ENCODE measurements at places on chromosomes 11 and 22. TPM values are rescaled to one million over a fixed set of nuclear protein-coding genes. Genes with fewer than 3 reads are reported as not detected.

DNA sequence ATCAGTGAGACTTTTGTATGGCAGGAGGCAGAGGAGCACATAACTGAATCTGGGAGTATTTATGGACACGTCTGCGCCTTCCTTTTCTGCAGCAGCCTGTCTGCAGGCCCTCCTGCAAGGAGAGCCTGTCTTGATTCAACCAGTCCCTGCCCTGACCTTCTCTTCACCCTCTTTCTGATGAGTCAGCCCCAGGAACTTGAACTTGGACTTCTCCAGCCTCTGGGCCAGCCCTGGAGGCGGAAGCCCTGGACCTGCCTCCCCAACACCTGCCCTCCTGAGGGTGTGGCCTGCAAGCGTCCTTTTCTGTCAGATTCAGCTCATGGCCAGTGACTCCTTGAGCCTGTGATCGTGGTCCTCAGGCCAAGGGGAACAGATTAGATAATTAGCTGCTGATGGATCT, 20.0 kb downstream of the DAGLA start:
- peaks cover 11% of the 10 kb centered on the region for H3K4me1 ChIP-seq
- H3K4me3 ChIP-seq, result no peak overlapping the region

- H3K36me3 ChIP-seq, result no peaks in the 10 kb centered on the region
- no peak for DNase-seq
- H3K4me3 ChIP-seq, result no peak overlapping the region
- 0 out of 2 replicates have a peak, but pooled peaks cover 3% of the 10 kb centered on the region for H3K27me3 ChIP-seq
- H3K4me1 ChIP-seq, result 0 out of 2 replicates have a peak, but pooled peaks cover 3% of the 10 kb centered on the region
Observed at GRCh38 chr11:119445379-119445778, 22.4 kb upstream of the THY1 start.

IRAG1 gene
- polyA plus RNA-seq, result 1.8 TPM

DNA sequence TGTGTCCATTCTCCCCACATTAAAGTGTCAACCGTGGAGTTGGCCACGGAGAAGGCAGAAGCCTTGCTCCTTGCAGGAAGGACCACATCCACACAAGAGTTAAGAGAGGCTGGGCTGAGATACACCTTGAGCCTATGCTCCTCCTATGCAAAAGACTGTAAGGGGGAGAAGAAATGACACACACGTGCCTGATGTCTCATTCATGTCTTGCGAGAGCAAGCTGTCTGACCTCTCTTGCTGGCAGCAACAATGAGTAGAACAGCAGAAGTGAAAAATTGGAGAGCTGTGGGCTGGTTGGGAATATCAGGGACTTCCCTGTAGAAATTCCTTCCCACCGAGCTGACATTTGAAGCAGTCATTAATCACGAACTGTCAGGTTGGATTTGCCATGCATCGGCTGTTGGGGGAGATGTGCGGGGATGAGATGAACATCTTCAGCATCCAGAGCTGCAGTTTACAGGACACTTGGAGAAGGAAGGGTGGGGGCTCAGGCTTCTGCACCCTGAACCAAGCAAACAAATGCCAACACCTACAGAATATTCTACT, 139.3 kb downstream of the MYO18B start:
- H3K27ac ChIP-seq, result no peak overlapping the region
- no peaks in the 10 kb centered on the region for H3K36me3 ChIP-seq
- no peak overlapping the region for H3K4me3 ChIP-seq

DNA sequence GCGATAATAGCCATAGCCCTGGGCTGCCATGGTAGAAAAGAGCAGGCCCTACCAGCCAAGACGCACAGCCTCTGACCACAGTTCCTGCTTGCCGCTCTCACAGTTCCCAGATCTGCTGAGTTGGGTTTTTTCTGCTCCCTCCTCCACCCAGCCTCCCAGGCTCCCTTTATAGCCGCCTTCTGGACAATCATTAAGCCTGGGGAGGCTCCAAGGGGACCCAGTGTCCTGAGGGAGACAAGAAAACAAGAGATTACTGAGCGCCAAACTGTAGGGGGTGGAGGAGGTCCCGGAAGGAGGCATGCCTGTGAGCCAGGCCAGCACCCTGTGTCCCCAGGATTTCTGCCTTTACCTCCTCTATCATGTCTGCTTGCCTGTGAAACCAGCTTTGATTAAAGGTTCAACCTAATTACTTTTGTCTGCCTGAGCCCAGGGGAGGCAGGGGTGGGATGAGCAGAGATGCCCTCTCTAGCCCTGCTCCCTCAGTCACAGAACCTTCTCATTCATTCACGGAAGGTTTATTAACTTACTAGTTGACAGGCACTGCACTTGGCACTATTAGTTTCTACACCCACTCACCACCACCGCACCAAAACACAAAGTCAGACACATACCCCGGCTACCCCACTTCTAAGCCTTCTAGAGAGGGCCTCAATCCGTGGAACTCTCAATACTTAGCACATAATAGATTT, 1.2 kb downstream of the SLC37A4 start:
- H3K36me3 ChIP-seq, result peaks cover 25% of the 10 kb centered on the region
- no peaks in the 10 kb centered on the region for H3K27me3 ChIP-seq
- peak overlapping the region; percentile 84 for H3K4me3 ChIP-seq
- no peak for DNase-seq
- peaks cover 9% of the 10 kb centered on the region for H3K4me1 ChIP-seq

C11orf86 gene
- 0.97 TPM for polyA plus RNA-seq

- H3K4me3 ChIP-seq, result no peak overlapping the region
- no peaks in the 10 kb centered on the region for H3K27me3 ChIP-seq
- H3K27ac ChIP-seq, result no peak overlapping the region
- H3K4me1 ChIP-seq, result no peaks in the 10 kb centered on the region
- no peaks in the 10 kb centered on the region for H3K36me3 ChIP-seq
Observed at GRCh38 chr11:41382927-41383326, 76.5 kb downstream of the LRRC4C start.

- no peaks in the 10 kb centered on the region for H3K27me3 ChIP-seq
- peaks cover under 1% of the 10 kb centered on the region for H3K4me1 ChIP-seq
- H3K4me3 ChIP-seq, result no peak overlapping the region
- no peak overlapping the region for H3K27ac ChIP-seq
- no peaks in the 10 kb centered on the region for H3K36me3 ChIP-seq
Observed at GRCh38 chr22:50090412-50090714, 557 bp downstream of the MOV10L1 start.

TRPC6 gene
- 0.09 TPM for polyA plus RNA-seq

GRCh38 chr11:107044503-107044902, 26.2 kb upstream of the GUCY1A2 start:
- H3K36me3 ChIP-seq, result no peaks in the 10 kb centered on the region
- no peak overlapping the region for H3K27ac ChIP-seq
- no peak overlapping the region for H3K4me3 ChIP-seq
- H3K27me3 ChIP-seq, result no peaks in the 10 kb centered on the region
- no peaks in the 10 kb centered on the region for H3K4me1 ChIP-seq
- no peak for DNase-seq

MUC2 gene
- polyA plus RNA-seq, result not detected

DNA sequence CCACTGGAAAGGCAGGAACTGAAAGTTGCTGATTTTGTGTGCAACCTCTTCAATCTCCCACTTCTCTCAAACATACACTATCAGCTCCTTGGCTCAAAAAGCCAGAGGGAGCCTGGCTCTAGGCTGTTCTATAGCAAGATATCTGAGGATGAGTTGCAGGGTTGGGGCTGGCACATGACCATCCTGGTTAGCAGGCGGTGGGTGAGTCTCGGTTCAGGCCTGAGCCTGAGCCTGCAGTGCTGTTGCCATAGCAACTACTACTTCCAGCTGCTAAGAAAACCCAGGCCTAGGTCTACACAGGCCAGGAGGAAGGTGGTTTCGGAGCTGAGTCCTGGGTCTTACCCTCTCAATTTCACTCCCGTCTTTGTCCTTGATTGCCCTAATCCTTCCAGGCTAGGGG, 39.0 kb downstream of the CWC15 start:
- no peak for DNase-seq
- H3K4me3 ChIP-seq, result no peak overlapping the region
- H3K36me3 ChIP-seq, result no peaks in the 10 kb centered on the region

Measured in H1 (cell line).